ENCODE measurements at places on chromosomes 13 and 19. TPM values are rescaled to one million over a fixed set of nuclear protein-coding genes. Genes with fewer than 3 reads are reported as not detected.

Gene COX6B2
- not detected for total RNA-seq

Gene HTR2A
- 0.81 TPM for total RNA-seq

GRCh38 chr13:38826182-38826813 lies 139.4 kb downstream of the FREM2 start:
- no peaks in the 10 kb centered on the region for H3K36me3 ChIP-seq
- no peaks in the 10 kb centered on the region for H3K27me3 ChIP-seq
- no peak for DNase-seq
- peaks cover 7% of the 10 kb centered on the region for H3K4me1 ChIP-seq
- no peak overlapping the region for H3K4me3 ChIP-seq

DNA sequence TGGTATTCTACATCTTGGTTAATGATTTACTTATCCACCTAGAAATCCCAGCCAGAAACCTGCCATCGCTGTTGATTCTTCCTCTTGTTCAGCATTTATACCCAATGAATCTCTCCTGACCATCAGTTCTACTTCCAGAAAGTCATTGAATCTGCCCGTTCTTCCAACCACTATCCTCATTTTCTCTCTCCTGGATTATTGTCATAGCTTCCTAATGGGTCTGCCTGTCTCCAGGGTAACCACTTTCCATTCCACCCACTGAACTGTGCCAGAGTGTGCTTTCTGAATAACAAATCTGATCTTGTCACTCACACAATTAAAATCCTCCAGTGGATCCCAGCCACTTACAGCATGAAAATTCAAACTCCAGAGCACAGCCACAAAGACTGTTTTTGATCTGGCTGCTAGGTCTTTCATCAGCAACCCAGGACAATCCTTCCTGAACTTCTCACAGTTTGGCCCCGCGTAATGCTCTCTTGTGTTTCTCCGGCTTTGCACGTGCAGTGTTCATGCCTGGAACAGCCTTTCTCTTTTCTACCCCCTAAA lies 330.6 kb downstream of the SPRY2 start:
- no peaks in the 10 kb centered on the region for H3K36me3 ChIP-seq
- H3K27ac ChIP-seq, result no peak overlapping the region
- H3K27me3 ChIP-seq, result no peaks in the 10 kb centered on the region
- no peak overlapping the region for H3K4me3 ChIP-seq
- peaks cover 6% of the 10 kb centered on the region for H3K4me1 ChIP-seq

DNA sequence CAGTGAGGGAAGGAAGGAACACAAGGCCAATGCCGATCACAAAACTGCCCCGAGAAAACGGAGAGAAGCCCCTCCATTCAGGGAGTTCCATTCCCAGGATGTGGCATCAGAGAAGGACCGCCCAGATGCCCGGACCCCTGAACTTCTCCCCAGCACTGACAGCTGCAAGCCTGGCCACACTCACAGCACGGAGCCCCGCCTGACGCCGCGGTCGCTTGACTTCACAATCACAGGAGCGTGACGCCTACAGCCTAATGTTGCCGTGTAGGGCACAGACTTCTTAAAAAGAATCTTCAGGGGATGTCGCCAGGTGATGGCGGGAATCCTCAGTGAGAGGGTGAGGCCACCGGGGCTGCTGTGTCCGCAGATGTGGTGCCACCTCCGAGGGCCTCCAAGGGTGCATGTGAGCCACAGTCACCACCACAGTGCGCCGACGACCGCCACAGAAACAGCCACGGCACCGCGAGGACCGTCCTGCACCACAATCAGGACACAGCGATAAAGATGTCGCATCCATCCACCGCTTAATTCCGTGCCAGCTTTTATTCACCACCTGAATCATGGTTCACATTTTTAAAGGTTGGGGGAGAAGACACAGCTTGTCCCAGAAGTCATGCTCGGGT lies 77.2 kb downstream of the SPACA7 start:
- H3K36me3 ChIP-seq, result no peaks in the 10 kb centered on the region
- H3K4me3 ChIP-seq, result no peak overlapping the region
- no peak overlapping the region for H3K27ac ChIP-seq
- DNase-seq, result no peak

DNA sequence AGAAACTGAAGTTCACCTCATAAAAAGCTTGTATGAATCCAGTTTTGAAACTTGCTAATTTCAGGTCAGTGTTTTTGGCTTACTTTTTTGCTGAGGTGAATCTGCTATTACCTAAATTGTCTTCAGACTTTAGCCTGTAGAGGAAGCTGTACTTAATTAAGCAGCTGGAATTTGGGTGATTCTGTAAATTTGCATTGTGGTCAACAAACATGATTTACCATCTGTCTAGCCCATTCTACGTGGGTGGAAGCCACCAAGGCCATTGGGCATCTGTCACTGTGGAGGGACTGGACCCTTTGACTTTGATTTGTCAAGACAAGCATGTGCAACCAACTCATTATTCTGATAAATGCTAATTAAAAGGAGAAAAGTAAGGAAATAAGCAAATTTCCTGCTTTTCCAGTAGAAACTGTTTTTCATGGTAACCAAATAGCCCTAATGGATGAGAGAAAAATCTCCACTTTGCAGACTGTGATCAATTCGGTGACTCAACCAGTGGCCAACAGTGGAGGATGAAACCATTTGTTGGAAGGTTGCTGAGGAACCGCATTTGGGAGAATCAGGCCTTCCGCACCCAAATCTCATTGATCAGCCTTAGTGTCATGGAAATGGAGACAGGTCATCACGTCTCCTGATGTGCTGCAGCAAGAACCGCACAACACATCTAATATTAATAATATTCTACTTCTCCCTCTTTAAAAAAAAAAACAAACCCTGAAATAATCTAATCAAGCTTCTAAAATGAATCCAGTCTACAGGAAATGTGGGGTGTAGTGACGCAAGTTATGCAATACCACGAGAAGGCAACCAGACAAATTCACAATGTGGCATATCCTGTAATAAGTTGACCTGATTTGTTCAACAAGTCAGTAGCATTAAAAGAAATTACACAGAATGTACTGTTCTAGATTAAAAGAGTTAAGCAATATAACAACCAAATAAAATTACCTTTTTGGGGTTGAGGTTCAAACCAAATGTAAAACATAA lies 54.3 kb downstream of the GARRE1 start:
- H3K36me3 ChIP-seq, result peaks cover 12% of the 10 kb centered on the region
- no peaks in the 10 kb centered on the region for H3K4me1 ChIP-seq
- peak; percentile 4 for DNase-seq
- H3K4me3 ChIP-seq, result no peak overlapping the region
- H3K27ac ChIP-seq, result no peak overlapping the region
- no peaks in the 10 kb centered on the region for H3K27me3 ChIP-seq

GRCh38 chr19:30799865-30800755 lies 427.9 kb downstream of the ZNF536 start:
- H3K4me1 ChIP-seq, result peaks cover 6% of the 10 kb centered on the region
- no peak overlapping the region for H3K27ac ChIP-seq
- no peaks in the 10 kb centered on the region for H3K36me3 ChIP-seq
- H3K4me3 ChIP-seq, result no peak overlapping the region
- no peaks in the 10 kb centered on the region for H3K27me3 ChIP-seq

DNA sequence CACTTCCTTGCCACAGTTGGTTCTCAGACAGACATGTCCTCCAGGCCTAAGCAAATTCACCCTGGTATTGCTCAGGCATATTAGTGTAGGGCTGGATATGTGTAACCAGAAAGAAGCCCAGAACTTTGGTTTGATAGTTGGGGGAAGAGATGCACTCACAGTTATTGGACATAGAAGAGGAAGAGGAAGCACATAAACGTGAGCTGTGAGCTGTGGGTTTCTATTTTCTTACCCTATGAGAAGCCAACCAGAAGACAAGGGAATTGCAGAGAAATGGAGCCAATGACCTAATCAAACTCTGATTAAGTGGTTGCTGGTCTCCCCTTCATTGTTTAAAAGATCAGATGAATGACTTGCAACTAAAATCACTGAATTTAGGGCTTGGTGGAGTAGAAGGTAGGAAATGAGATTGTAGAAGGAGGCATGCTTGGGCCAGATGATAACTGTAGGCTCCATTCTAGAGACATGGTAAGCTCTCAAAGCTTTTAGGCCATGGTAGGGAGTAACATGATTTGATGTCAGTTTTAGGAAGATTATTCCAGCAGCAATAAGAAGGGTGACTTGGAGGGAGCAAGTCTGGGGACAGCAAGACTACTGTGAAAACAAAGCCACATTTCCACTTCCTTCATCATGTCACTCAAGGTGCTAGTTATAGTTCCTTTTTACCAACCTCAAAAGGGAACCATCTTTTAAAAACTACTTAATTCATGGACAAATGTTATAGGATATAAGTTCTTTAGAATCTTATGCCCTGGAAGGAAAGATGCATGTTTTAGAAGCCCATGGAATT lies 24.1 kb upstream of the WDFY2 start:
- H3K4me3 ChIP-seq, result no peak overlapping the region
- no peaks in the 10 kb centered on the region for H3K27me3 ChIP-seq
- no peaks in the 10 kb centered on the region for H3K4me1 ChIP-seq
- no peak for DNase-seq

GRCh38 chr13:67967031-67967430 lies 736.9 kb upstream of the PCDH9 start:
- H3K4me1 ChIP-seq, result no peaks in the 10 kb centered on the region
- H3K27ac ChIP-seq, result no peak overlapping the region
- no peaks in the 10 kb centered on the region for H3K27me3 ChIP-seq
- H3K36me3 ChIP-seq, result no peaks in the 10 kb centered on the region
- no peak overlapping the region for H3K4me3 ChIP-seq
- DNase-seq, result no peak

DNA sequence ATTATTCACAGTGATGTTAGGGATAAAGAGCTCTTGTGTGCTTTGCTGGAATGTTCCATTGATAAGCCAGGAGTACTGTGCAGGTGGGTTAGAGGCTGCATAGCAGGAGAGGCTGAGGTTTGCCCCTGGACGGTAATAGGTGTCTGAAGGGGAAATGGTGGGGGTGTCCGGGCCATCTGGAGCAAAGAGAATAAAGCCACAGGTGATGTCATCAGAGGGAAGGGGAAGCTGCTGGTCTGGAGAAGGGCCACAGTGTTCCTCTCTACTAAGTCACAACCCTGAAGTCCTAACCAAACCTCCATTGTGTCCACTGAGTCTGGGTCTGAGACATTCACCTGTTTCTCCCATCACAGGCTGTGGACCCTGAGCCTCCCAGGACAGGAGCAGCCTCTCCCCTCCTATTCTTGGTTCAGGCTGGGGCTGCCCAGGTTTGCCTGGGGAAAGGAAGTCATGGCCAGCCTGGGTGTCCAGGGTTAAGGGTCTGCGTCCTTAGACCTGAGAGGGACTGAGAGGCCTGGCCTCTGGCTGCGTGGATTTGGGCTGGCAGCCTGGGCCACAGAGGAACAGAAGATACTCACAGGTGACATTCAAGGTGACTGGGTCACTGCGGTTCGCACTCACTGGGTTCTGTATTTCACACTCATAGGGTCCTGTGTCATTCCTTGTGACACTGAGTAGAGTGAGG lies 6.8 kb downstream of the CEACAM1 start:
- no peaks in the 10 kb centered on the region for H3K4me1 ChIP-seq
- H3K4me3 ChIP-seq, result no peak overlapping the region
- no peak for DNase-seq
- no peaks in the 10 kb centered on the region for H3K36me3 ChIP-seq
- H3K27ac ChIP-seq, result no peak overlapping the region

Gene GJB2
- not detected for total RNA-seq

Gene CATSPERD
- total RNA-seq, result not detected

Gene RASAL3
- 1.4 TPM for total RNA-seq

GRCh38 chr13:50370303-50370950 lies 355.2 kb downstream of the KCNRG start:
- H3K4me3 ChIP-seq, result no peak overlapping the region
- no peak for DNase-seq
- no peaks in the 10 kb centered on the region for H3K4me1 ChIP-seq
- no peaks in the 10 kb centered on the region for H3K36me3 ChIP-seq

GRCh38 chr13:109955598-109955997 lies 169.2 kb upstream of the IRS2 start:
- no peak overlapping the region for H3K27ac ChIP-seq
- H3K27me3 ChIP-seq, result no peaks in the 10 kb centered on the region
- H3K4me1 ChIP-seq, result peaks cover 6% of the 10 kb centered on the region
- no peak for DNase-seq
- H3K36me3 ChIP-seq, result no peaks in the 10 kb centered on the region
- no peak overlapping the region for H3K4me3 ChIP-seq

Gene FLT3LG
- 6.1 TPM for total RNA-seq

DNA sequence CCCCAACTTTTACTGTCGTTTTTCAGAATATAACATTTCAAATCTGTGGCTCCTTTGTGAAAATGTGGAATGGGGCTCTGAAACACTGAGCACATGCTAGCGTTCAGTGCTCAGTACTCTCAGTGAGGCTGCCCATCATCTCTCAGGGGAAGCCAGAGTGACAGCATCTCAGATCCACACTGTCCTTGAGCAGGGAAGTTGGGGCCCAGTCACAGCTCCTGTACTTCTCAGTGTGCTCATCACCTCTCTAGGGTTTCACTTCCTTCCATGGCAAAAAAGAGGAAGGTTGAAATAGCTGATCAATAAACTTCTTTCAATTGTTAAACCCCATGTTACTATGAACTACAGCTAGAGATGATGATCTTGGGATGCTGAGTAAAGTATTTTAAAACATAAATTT lies 565.9 kb upstream of the SPRY2 start:
- H3K27me3 ChIP-seq, result no peaks in the 10 kb centered on the region
- no peaks in the 10 kb centered on the region for H3K36me3 ChIP-seq
- H3K4me3 ChIP-seq, result no peak overlapping the region
- H3K4me1 ChIP-seq, result no peaks in the 10 kb centered on the region

DNA sequence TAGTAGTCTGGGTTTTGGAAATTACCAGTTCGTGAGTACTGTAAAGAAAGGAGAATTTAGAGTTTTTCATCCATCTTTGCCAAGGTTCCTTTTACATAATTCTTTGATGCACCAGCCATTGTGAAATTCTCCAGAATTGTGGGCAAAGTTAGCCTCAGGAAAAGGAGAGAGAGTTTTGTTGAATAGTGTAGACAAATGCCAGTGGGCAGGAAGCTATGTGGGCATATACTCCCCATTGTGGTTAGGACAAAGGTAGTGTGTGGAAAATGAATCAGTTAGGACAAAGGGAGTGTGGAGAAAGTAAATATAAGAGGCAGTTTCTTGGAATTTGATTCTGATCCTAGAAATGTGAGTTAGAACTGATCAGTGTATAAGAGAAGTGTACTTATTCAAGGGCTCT lies 67.9 kb downstream of the PCCA start:
- H3K4me1 ChIP-seq, result no peaks in the 10 kb centered on the region
- no peak overlapping the region for H3K4me3 ChIP-seq
- no peak for DNase-seq
- H3K36me3 ChIP-seq, result no peaks in the 10 kb centered on the region

DNA sequence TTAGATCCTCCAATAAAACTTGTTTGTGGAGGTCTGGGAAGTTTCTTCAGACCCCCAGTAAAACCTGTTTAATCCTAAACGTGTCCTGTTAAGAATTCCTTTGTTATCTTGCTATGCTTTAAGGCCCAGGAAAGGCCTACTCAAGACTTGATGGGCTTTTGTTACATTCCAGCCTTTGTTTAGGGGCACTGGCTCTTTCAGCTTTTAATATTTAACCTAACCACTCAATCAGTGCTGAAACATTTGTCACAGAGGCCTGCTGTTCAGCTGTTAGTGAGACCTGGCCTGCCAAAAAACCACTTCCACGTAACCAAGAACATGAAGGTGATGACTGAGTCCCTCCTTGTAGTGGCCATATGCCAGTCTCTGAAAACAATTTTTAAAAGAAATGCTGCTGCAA lies 41.7 kb downstream of the PCDH17 start:
- H3K27ac ChIP-seq, result no peak overlapping the region
- H3K27me3 ChIP-seq, result no peaks in the 10 kb centered on the region
- no peak overlapping the region for H3K4me3 ChIP-seq

GRCh38 chr19:873084-873483 lies 13.6 kb downstream of the CFD start:
- no peak overlapping the region for H3K4me3 ChIP-seq
- H3K36me3 ChIP-seq, result peaks cover 31% of the 10 kb centered on the region
- H3K4me1 ChIP-seq, result peaks cover 41% of the 10 kb centered on the region
- no peaks in the 10 kb centered on the region for H3K27me3 ChIP-seq
- DNase-seq, result no peak

Gene HIF3A
- total RNA-seq, result 82.8 TPM
